ENCODE measurements at places on chromosomes 7 and 10. TPM values are rescaled to one million over a fixed set of nuclear protein-coding genes. Genes with fewer than 3 reads are reported as not detected.

Gene PON3
- polyA plus RNA-seq = 2.2 TPM

- no peak for DNase-seq
Measured at GRCh38 chr10:112519133-112519761, 72.2 kb downstream of the VTI1A start.

DNA sequence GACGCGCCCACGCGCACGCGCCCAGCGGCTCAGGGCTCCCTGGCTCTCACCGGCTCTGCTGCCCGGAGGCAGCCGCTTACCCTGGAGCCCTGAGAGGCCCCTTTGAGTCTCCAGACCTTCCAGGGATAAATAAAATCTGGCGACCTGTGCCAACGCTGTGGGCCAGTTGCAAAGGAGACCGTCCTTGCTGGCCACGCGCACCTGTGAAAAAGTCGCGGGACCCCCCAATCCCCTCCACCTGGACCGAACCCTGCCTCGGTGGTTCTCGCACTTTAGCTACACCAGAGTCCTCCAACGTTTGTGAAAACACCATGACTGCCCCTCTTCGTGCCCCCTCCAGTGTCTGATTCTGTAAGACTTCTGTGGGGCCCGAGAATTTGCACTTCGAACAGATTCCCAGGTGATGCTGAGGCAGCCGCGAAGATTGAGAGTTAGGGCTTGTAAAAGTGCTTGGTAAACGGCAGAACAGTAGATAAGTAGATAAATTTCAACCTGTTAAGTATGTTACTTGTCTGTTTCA, 102.4 kb upstream of the SVIL start:
- DNase-seq = no peak

Gene VDAC2
- polyA plus RNA-seq = 237 TPM

Gene TMEM106B
- 96.5 TPM for polyA plus RNA-seq

DNA sequence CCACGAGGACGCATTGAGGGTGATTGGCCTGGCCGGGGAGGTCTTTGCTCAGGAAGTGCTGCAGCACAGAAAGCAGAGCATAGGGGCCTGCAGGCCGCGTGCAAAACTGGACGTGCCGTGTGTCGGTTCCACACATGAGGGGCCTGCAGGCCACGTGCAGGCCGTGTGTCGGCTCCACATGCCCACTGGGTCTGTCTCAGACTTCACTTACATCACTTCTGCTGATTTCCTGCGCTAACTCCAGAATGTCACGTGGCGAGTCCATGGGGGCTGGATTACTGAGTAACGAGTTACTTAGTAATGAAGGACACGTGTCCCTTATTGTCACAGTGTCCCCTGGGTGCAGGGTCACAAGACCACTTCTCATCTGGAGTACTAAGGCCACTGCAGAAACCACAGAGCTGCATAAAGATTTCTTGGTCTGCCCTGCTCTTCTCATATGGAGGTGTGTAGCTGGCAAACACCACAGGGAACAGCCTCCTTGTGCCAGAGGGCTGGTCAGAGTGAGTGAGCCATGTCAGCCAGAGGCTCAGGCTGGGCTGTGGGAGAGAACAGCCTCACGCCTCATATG, 60.8 kb downstream of the GDI2 start:
- DNase-seq = no peak

DNA sequence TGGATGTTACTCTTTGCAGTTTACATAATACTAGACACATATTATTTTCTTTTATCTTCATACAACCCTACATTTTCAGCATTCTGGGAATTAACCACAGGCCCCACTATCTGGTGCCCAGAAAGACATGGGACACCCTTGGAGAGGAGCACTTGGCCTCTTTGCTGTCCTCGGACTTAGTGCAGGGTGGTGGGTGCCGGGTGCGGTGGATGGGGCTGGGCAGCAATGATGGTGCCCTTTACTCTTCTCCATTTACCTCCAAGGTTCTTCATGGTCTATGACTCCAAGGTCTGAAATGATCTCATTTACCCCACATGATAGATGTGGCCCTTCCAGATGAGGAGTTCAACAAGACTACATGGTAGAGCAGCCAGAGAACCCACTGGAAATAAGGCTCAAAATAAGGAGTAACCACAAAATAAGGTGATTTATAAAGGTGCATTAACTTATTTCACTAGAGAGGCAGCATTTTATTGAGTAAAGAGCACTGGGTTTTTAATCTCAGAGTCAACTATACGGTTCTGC, 56.2 kb upstream of the IGFBP3 start:
- DNase-seq = no peak

GRCh38 chr7:33721895-33722294, 183.4 kb upstream of the BMPER start:
- DNase-seq = no peak

Gene OR2A42
- 0.58 TPM for polyA plus RNA-seq

GRCh38 chr10:20474064-20474463, 423.0 kb downstream of the NEBL start:
- DNase-seq = no peak

GRCh38 chr10:126519992-126520391, 131.7 kb upstream of the ADAM12 start:
- no peak for DNase-seq

GRCh38 chr10:10854725-10855124, 162.9 kb upstream of the CELF2 start:
- no peak for DNase-seq

Gene CCDC6
- polyA plus RNA-seq = 42.9 TPM

Gene TMEM140
- polyA plus RNA-seq = 29.3 TPM

DNA sequence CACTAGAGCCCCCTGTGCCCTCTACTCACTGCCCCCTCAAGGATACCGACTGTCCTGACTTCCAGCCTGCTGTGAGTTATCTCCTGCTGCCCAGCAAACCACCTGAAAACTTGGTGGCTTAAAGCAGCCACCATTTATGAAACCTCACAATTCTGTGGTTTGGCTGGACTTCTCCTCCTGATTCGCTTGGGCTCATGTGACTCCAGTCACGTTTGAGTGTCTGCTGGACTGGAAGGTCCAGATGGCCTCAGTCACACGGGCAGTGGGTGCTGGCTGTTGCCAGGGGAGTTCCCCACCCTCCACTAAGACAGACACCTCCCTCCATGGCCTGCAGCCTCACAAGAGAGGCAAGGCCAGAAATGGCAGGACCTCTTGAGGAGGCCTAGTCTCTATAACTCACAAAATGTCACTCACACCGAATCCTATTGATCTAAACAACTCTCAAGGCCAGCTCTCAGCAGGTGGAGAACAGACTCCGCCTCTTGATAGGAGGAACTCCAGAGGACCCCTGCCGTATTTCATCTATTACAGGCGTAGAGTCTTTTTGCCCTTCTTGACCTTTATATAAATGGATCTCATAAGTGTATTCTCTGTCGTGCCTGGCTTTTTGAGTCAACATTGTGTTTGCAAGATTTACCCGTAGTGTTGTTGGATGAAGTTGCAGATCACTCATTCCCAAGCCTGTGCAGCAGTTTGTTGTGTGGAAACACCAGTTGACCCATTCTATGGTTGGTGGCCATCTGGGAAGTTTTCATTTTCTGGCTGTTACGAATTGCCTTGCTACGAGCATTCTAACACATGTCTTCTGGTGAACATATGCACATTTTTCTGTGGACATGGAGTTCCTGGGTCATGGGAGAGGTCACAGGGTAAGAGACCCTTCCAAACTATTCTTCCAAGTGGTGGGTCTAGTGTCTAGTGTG, 48.3 kb downstream of the ZMIZ1 start:
- DNase-seq = no peak

GRCh38 chr10:24344279-24344678, 135.3 kb downstream of the KIAA1217 start:
- no peak for DNase-seq

Gene EBLN1
- not detected for polyA plus RNA-seq

DNA sequence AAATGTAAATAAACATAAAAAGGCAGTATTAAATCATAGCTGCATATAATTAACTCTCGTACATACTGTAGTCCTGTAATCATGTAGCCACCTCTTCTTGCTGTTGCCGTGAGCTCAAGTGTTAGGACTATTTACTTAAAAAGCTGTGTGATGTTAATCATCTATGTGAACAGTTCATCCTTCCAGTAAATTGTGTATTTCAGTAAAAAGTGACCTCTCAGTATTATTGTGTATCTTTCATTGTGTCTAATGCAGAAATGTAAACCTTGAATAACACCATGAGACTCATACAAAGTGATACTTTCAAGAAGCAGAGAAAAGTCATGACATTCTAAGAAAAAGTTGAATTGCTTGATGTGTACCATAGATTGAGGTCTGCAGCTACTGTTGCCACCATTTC, 38.0 kb downstream of the ADD3 start:
- no peak for DNase-seq

DNA sequence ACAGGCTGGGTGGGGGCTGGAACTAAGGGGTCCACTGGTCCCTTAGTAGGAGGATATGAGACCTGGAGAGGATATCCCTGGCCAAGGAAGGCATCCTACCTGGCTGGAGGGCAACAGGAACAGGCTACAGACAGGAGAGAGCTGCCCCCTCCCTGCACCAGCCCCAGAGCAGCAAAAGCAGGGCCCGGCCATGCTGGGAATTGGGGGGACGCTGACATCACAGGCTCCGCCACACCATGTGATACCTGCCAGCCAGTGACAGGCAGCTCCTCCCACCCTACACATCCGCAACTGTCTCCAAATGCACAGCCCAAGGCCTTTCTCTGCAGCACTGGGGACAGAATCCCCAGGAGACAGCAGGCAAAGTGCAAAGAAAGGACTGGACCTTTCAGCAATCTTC, 100.0 kb downstream of the EBF3 start:
- no peak for DNase-seq

GRCh38 chr10:5585517-5586206, 60.9 kb downstream of the CALML3 start:
- DNase-seq = no peak

Gene XRCC2
- 12.7 TPM for polyA plus RNA-seq

GRCh38 chr7:53418834-53419482, 383.5 kb downstream of the POM121L12 start:
- DNase-seq = peak; percentile 31

Gene SEC61A2
- 25.7 TPM for polyA plus RNA-seq

GRCh38 chr7:22357311-22358175, 589 bp upstream of the RAPGEF5 start:
- peak; percentile 65 for DNase-seq

DNA sequence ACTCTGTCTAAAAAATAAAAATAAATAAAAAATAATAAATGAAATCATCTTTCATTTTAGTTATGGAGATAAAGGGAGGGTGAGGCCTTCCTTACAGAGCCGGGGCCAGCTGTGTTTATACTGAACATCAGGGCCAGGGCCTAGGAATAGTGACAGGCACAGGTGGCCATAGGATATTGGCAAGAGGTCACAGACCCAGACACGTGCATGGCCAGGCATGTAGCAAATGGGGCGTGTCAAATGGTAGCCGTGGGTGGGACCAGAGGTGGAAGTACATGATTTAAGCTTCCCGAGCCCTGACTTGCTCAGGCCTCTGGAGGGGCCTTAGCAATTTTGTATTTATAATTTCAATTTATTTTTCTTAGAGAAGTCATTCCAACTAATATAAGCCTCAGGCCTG, 353.0 kb downstream of the ANKRD30A start:
- DNase-seq = no peak

Gene CTNNA3
- 4.1 TPM for polyA plus RNA-seq

DNA sequence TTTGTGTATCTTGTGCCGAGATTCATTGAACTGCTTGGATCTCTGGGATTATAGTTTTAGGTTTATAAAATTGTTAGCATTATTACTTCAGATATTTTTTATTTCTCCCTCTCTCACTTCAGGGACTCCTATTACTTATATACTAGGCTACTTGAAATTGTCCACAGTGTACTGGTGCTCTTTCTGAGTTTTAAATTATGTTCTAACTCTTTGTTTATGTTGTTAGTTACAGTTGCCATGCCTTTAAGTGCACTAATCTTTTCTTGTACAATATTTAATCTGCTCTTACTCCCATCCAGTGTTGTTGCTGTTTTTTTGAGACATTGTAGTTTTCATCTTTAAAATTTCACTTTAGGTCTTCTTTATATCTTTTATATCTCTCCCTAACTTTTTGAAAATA, 13.1 kb downstream of the PLEKHS1 start:
- no peak for DNase-seq

DNA sequence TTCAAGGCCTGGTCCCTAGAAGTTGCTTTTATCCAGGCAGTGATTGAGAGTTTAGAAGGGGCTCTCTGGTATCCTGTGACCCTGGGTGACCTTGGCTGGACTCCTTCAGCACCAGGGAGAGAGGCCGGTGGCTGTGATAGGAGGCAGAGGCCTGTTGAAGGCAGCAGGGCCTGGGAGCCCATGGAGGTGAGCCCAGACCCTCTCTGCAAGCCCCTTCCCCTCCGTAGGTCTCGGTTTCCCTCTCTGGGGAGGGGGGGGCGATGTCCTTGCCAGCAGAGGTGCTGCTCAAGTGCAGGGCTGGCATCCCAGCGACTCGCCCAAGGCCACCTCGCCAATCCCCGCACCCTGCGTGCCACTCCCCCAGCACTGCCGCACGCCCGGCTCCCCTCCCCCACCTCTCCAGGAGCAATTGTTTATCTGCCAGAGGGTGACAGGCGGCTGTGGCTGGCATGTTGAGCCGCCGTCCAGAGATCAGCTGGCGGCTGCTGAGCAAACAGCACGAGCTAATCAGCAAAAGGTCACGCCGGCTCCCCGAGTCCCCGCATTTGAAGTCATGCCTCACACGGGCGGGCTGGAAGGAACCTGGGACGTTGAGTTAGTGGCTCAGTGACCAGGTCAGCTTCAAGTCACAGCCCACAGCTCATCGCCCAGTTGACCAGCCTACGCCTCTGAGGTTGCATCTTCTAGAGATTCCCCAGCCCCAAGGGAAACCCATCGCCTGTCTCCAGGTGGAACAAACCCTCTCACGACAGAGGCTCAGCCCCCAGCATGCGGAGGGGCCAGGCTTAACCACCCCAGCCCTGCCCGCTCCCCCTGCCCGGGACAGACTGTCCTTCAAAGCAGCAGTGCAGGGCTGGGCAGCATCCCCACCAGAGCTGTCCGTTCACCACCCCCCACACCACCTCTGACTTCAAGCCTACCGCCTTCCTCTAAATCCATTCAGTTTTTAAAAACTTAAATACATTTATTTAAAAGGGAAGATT, 43.7 kb downstream of the ELFN1 start:
- peak; percentile 54 for DNase-seq

- DNase-seq = no peak
Measured at GRCh38 chr10:10613656-10614244, 403.9 kb upstream of the CELF2 start.

- no peak for DNase-seq
Measured at GRCh38 chr7:72446131-72446530, 34.0 kb upstream of the CALN1 start.

DNA sequence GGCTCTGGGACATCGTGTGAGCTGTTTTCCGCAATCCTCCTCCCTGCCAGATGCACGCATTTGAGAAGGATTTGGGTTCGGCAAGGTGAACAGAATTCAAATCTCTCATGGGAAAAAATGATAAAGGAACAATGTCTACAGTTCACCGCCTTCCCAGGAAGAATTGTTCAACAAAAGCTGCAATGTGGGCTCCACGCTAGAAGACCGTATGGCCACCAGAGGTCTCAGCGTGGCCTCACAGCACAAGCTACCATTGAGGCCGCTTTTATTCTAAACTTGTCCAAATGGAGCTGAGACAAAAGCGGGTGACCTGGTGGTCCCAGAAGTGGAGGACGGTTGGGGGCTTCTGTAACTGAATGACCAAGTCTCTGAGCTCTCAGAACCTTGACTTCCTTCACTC, 733.1 kb downstream of the PARD3 start:
- no peak for DNase-seq

Gene CFAP69
- polyA plus RNA-seq = 12.4 TPM

Data from renal pelvis (tissue), 12 donors.